H4 (cell line): ENCODE measurements at places on chromosomes 11 and 22. TPM values are rescaled to one million over a fixed set of nuclear protein-coding genes. Genes with fewer than 3 reads are reported as not detected.

UPK3A gene
- total RNA-seq: not detected in 2 replicates

MS4A2 gene
- total RNA-seq: not detected in 2 replicates

UBE2L6 gene
- 103 and 149 TPM in 2 replicates for total RNA-seq

DNA sequence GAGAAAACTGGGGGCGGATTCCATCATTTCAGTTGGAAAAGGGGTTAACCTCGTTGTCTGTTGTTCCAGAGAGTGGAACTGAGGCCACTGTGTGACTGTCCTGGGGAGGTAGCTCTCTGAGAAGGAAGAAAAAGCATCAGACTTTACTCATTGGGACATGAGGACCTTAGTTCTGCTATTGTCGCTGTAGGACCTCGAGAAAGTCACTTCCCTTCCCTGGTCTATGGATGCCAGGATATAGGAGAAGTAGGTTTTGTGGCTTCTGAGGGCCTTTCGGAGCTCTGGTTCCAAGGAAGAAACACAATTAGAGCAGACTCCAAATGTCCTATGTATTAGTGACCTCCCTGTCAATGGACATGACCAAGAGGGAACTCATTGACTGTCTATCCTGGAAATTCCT, 6.2 kb downstream of the MYO18B start:
- no peak for DNase-seq

- no peak for DNase-seq
Measured at GRCh38 chr11:20235164-20235563, 74.9 kb upstream of the DBX1 start.

GRCh38 chr11:96817482-96818399, 427.9 kb downstream of the JRKL start:
- no peak for DNase-seq

DNA sequence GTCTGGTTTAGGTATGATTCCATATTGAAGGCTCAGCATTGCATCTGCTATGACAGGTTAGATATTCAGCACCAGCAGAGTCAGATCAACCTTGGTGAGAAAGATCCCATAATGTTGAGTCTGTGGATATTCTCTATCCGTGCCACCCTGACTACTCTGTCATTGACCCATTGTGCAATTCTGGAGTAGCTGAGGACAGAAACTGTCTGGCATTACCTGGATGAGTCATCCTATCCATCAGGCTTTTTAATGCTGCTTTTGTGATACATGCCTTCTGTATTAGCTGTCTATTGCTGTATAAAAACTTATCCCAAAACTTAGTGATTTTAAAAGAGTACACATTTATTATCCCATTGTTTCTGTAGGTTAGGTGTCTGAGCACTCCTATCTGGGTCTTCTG, 189.1 kb upstream of the FAT3 start:
- DNase-seq: no peak

GRCh38 chr22:38442967-38443627, 11.9 kb downstream of the KCNJ4 start:
- no peak for DNase-seq

DNA sequence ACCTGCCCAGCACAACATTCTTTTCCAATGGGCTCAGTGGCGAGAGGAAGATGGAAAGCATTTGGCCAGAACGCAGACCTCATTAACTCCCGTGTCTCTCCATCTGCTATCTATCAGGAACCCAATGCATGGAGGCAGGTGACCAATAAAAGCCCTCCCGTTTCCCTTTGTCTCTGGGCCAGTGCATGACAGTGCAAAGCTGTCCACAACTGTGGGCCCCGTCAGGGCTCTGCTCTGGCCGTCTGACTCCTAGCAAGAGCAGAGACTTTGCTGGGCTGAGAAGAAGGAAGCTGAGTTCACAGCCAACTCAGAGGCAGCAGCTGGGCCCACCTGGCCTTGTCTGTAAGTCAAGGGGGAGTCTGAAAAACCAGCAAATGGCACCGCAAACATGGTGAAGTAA, 177.8 kb downstream of the TENM4 start:
- DNase-seq: no peak

DNA sequence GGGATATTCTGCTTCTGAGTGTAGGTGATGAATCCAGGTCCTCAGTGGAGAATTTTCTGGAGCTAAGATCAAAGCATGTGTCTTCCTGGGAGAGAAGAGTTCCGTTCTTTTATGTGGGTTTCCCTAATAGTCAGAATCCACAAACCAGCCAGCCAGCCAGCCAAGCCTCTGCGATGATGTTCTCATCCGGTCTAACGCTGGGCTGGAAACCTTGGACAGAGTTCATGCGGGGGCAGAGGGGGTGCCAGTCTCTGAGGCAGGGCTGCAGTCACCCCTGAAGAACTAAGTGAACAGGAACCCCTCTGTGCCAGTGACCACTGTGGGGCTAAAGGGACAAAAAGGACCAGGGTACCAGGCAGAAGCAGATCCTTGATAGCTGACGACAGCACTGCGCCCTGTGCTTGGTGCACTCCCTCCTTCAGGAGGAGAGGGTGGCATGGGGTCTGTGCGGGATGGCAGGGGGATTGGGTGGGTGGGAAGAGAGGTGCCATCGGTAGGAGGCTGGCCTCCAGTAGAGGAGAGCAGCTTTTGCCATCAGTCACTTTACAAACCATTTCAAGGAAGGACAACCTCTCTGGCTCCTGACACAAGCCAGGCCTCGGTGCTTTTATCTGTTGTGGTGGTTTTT, 27.1 kb downstream of the ADAMTS15 start:
- DNase-seq: no peak

GRCh38 chr11:58770627-58771457, 39.1 kb upstream of the GLYAT start:
- peak; percentile 21 for DNase-seq

- no peak for DNase-seq
Measured at GRCh38 chr11:26493616-26494015, 78.4 kb downstream of the MUC15 start.

DNA sequence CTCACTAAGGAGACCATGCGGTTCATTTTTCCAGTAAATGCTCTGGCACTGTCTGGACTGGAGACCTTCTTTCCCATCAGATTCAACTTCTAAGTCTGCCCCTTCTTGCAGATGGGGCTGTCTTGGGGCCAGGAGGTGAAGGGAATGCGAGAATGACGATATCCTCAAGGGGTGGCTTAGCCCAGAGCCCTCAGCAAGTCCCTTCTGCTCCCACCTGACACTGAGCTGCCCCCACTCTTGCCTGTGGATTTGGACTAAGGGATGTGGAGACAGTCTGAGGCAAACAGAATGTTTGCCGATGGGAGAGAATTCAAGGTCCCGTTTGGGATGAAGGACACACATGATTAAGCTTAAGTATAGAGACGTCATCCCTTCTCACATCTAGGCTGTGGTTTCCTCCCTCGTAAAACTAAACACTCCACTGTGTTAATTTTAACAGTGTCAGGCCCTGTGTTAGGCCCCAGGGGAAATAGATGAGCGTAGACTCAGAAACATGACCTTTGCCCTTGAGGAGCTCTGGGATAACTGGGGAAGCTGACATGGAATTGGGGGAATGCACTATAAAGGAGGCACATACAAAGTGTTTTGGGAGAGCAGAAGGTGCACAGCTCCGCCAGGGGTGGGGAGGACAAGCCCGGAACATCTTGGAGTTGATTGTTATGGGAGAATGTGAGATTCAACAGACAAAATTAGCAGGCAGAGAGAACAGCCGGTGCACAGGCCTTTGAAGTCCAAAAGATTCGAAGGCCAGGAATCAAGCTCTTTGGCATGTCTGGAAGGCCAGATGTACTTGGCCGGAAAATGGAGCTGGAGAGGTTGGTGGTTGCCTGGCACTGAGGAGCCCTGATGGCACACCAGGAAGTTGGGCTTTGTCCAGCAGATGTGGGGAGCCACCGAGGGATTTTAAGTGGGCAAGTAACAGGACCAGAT, 71.6 kb downstream of the ST3GAL4 start:
- DNase-seq: no peak

DNA sequence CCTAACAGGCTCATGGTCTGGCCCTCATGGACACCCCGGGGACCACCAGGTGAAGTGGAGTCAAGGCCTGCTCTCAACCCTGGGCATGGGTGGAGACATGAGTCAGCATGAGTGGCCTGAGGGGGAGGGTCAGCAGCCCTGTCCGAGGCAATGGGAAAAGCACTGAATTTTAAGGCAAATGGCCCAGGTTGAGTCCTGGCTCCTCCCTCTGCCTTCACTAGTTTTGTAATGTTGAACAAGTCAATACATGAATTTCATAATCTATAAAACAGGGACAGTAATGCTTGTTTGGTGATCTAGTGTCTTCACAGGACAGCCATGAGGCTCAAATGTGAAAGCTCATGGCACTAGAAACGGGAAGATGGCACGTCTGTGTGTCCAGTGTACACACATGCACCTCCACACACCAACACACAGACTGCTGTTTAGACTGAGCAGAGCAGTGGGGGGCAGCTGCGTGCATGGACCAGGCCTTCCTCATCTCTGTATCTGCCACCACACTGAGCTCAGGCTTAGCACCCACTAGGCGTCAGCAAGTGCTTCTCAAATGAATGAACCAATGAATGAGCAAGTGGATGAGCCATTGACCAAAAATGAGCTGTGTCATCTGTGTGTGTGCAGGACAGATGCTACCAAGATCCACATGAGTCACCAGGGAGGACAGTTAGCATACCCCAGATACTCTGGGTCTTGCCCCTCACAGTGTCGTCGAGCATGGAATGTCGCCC, 63.4 kb downstream of the NRXN2 start:
- peak; percentile 66 for DNase-seq

DNA sequence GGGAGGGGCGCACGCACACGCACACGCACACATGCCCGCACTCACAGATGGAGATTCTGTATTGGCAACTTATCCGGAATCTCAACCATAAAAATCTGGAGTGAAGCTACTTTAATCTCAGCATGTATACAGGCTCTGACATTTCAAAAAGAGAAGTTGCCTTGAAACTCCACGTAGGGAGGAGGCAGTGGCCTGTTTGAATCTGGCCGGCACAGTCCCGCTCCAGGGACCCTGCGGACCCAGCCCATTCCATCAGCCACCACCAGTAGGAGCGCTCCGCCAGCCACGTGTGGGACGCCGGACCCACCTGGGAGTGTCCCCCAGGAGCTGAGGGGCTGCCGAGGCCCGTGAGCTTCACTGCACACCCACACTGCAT, 1.9 kb upstream of the SYT8 start:
- no peak for DNase-seq

DNA sequence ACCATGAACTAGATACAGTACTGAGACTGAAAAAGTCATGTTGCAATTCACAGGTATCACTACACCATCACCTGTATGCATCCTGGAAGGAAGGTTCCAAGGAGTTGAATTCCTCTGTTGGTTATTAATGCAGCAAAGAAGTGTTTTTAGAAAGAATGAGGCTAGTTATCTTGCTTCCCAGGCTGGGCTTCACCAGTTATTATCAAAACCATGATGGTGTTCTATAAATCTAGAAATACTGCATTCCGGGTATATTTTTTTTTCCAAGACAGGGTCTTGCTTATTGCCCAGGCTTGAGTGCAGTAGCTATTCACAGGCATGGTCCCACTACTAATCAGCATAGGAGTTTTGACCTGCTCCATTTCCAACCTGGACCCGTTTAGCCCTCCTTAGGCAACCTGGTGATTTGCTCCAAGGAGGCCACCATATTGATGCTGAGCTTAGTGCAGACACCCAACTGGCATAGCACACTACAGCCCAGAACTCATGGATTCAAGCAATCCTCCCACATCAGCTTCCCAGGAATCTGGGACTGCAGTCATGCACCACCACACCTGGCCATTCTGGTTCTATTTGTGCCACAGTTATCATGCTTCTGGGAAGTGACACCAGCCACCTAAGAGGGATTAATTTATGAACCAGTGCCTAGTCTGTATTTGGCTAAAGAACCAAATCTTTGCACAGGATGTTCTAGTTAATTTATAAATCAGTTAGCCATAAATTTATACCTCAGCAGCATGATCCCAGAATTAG, 1.6 kb upstream of the MPEG1 start:
- DNase-seq: no peak

- no peak for DNase-seq
Measured at GRCh38 chr22:18045794-18046193, 21.4 kb upstream of the MICAL3 start.

GRCh38 chr22:27986937-27987336, 67.9 kb upstream of the PITPNB start:
- no peak for DNase-seq

DNA sequence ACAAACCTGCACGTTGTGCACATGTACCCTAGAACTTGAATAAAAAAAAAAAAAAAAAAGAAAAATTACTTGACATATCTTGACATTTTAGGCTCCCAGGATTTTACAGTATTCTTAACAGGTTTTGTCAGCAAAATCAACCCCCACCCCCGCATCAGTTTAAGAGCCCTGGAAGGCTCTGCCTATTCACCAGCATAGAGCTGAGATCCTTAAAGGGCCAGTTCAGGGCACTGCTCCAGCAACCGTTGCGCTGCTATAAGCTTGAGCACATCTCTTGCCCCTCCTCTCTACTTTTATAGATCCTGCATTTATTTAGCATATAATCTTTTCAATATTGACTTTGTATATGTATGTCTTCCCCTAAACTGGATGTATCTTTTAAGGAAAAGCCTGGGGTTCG, 697 bp upstream of the PAFAH1B2 start:
- peak; percentile 16 for DNase-seq

GRCh38 chr11:898143-898511, 12.5 kb downstream of the CHID1 start:
- no peak for DNase-seq

DNA sequence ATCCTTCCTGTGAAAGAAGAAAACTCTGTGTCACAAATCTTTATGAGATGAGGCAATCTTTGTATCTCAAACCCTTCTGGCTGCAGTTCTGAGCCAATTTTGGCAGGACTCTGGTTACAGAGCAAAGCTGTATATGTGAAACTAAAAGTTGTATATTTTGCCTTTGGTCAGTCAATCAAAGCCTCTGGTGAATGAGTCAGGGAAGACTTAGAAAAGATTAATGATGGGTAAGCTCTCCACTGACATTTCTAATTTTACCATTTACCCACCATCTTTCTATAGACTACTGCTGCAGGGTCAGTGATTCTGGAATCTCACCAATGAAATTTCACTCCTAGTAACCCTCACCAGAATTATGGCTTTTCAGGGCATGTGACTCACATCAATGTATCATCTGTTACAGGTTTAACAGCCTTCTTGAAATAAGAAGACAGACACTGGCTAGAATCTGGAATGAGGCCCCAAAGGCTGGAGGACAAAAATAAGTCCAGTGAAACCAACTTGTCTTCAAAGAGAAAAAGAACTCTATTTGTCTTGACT, 43.3 kb downstream of the USP35 start:
- DNase-seq: no peak

GRCh38 chr11:92969634-92970347, at the start of gene MTNR1B:
Gene MTNR1B (plus strand): TSS chr11:92969651. CDS start chr11:92969726, 75 bp downstream.
- no peak for DNase-seq
